ENCODE measurements at places on chromosomes 12 and 14.

- DNase-seq, result no peak
Observed at GRCh38 chr14:74085047-74085637, 386 bp downstream of the LIN52 start.

DNA sequence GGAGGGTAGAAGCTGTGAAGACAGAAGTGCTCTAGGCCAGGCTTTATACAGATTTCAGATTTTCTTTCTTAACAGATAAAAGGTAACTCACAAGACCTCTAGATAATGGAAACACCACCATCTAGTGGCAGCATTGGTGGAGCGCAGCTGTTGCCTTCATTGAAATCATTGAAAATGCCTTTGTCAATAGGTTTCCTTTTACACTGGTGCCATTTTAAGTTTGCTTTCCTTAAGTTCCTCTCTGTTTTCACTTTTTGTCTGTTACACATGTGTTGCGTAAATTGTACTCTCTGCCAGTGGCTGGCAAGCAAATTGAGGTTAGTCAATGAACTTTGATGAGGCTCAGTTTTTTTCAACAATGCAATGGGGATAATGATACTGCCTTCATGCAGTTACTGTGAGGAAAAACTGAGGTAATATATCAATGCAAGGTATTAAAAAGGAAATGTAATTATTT, 31.1 kb downstream of the ALDH1L2 start:
- DNase-seq, result peak; percentile 76

GRCh38 chr12:6165395-6165794, 34.8 kb upstream of the CD9 start:
- DNase-seq, result no peak

GRCh38 chr14:91118511-91119068, 4.7 kb downstream of the DGLUCY start:
- DNase-seq, result no peak

DNA sequence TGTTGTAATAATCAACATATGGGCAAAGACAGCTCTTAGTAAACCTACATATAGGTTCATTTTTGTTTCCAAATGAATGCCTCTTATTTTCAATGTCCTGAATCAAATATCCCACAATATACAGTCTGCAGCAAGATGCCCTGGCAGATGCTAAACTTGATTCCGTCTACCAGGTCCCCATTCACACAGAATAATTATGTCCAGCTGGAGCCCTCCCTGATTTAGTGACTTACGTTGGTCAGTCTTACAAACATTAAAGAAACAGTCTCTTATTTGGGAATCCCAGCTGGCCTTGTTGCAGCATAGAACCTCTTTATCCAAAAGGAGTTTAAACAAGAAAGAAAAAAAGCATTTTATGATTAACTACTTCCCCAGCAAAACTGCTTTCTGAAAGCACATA, 82.7 kb upstream of the BMP4 start:
- DNase-seq, result no peak

- DNase-seq, result no peak
Observed at GRCh38 chr12:58887068-58887467, 33.2 kb downstream of the LRIG3 start.

DNA sequence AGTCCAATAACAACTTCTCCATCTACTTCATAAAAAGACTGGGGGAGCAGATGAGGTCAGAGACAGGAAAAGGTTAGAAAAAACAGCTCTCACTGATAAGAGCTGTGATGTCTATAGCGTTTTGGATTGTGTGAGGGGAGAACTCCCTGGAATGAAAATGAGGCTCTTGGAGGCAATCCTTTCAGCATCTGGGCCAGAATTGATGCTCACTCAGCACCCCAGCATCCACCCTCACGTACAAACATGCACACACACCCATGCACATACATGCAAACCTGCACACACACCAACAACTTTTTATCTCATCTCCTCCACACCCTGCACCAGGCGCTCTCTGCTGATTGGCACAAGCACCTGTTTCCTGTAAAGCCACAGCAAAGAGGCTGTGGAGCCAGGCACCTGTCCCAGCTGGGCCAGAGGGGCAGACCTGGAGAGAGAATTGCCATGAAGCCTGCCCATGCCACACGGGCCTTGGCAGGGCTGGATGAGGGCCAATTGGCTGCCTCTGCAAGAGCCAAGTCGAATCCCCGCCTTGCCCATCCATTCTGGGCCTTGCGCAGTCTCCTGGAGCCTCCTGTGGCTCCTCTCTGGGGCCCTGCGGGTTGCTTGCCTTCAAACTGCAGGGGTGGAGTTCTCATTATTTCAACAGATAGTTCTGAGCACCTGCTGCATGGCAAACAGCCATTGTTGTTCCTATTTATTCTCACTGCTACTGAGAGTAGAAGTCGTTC, 53.1 kb downstream of the SYNE3 start:
- DNase-seq, result no peak

DNA sequence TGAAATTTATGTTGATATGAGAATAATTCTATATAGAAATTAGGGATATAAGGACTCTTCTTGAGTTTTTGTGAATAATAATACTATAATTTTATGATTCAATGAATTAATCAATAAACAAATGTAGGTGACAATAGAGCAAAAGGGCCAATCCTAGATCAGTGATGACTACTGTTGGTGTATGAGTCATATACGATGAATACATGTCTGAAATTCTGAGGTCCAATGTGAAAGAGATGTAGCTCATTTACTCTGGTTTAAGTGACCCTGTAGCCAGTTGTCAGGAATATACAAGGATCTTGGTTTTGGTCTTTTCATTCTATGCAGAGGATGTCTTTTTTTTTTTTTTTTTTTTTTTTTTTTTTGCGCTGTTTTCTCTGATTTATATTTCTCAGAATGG, 72.1 kb upstream of the RTL1 start:
- DNase-seq, result no peak

- no peak for DNase-seq
Observed at GRCh38 chr12:57461276-57461916, 1.8 kb downstream of the GLI1 start.

DNA sequence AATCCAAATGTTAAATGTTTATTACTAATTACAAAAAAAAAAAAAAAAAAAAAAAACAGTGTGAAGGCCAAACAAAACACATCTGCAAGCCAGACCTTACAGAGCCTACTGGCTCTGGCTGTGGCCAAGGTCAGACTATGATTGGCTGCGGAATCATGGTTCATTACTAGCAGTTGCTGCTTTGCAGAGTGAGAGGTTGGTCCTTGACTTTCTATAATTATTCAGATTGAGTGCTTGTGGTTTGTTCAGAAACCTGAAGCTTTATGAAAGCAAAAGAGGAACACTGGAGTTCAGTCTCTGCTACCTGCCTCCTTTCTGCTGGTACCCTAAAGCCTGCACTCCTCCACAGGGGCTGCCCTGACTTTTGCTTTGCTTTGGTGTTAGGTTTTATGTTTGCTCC, 550.9 kb downstream of the BCL11B start:
- DNase-seq, result no peak

DNA sequence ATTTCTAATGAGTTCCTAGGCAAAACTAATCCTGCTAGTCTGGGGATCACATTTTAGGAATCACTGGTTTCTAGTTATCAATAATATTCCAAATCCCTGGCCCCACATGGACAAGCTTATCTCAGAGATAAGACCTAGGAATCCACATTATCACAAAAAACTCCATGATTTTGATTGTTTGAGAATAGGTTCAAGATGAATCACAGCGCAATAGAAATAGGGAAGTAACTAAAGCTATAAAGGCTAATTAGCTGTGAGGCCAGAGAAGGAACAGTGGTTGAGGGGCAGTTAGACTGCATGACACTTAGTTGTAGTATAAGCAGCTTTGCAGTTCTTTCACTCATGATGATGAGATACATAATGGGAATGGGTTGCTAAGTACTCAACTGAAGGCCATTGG, 13.1 kb upstream of the ATP5F1B start:
- no peak for DNase-seq

- no peak for DNase-seq
Observed at GRCh38 chr14:38735005-38735404, 368.0 kb downstream of the SEC23A start.

DNA sequence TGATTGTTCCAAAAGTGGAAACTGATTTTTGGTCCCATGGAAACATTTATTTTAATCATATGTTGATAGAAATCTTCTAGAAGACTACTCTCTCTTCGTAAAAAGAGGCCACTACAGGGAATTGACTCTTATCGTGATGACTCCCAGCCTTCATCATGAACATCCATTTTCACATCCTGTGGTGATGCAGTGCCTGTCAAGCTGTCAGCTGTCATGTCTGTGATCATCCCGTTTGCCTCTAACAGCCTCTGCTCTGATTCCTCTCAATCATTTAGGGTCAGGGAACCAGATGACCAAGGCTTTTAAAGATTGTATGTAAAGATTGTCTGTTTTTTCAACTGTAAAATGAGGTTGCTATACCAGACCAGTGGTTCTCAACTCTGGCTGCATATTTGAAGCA, 419.0 kb upstream of the MGAT4C start:
- no peak for DNase-seq

DNA sequence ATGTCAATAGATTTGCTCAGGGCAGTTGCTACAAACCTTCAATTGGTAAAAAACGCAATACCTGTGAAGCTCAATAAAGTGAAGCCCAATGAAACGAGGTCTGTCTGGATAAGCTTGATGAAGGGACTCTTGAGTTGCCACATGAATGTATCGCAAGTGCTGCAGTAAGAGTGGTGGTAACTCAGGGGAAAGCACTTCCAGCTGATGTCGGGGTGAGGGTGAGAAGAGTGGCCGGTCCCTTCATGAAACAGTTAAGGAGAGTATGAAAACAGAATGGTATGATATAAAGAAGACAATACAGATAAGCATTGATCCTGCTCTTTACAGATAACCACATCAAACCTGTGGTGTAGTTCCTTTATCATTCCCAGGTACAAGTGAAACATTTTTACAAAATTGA, 83.4 kb upstream of the EVL start:
- no peak for DNase-seq

DNA sequence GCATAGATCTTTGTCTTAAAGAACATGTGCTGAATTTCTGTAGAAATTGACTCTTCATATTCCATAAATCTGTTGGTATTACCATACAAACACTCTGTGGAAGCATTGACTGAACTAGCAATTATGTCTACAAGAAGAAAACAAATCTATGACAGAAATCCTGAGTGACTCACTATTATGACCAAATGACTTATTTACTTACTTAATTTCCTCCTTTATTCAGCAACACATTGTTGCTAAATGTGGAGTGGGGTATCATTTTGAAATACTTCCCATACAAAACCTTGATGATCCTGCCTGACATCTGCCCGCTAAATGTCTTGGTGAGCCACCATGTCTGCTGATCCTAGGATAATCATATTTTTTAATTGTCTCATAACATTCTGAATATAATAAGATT, 99.1 kb upstream of the SLCO1C1 start:
- DNase-seq, result peak; percentile 41

DNA sequence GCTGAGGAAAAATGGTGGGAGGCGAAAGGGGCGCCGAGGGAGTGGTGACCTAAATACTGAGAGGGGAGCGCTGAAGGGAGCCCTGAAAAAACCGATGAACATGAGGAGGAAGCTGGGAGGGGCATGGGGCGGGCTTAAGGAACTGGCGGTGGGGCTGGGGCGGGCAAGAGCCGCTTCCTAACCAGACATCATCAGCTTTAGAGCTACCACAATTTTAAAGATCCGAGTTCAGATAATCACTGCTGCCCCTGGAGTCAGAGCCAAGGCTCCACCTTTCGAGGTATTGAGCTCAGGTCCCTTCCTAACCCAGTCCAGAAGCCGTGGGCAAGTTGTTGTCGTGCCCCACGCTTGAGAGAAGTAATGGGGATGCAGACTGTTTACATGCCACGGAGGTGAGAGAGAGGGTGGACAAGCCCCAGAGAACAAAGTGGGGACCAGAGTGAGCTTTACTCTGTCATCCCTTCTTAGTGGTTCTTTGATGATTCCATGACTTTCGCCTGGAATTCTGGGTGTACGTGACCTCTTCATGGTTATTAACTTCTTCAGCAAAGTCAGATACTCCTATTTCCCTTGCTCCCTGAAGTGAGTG, 393 bp downstream of the ORMDL2 start:
- no peak for DNase-seq

DNA sequence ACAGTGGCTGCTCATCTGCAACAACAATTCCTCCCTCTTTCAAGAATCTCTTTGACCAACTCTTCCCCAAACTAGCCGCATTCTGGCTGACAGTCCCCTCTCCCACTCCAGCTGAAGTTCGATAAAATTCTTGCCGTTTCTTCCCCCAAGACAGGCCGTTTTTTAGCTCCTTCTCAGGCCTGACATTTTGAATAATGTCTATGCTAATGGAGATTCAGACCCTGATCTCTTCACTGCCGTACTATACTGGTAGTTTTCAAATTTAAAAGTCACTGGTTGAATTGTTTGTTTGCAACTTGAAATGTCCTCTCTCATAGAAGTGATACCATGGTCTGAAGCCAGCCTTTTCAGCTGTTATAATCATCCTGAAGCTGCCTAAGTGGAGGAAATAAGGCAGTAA, 65.9 kb upstream of the AMN1 start:
- no peak for DNase-seq

DNA sequence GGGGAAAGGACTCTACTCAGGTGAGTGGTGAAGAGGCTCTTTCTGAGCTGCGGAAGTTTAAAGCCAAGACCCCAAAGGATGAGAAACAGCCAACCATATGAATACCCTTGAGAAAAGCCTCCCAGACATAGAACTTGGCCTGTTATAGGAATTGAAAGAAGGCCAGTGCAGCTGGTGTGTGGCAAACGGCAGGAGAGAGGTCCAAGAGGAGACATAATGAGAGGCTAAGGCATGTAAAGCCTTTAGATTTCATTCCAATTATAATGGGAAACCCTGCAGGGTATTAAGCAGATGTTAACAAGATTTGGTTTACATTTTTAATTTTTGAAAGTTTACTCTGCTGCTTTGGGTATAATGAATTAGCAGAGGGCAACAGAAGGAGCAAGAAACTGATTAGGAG, 552.1 kb upstream of the FBXO33 start:
- no peak for DNase-seq

DNA sequence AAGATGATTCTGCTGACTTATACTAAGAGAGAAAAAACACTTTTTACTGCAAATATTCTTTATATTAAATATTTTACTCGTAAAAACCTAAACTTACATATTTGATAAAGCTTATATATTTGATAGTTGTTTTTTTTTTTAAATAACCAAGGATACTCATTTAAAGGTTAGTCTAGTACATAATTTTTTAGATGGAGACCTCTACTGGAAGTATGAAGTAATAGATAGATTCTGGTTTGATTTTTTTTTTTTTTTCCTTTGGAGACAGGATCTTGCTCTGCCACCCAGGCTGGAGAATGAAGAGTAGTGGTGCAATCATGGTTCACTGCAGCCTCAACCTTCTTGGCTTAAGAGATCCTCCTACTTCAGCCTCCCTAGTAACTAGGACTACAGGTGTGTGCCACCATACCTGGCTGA, 16.4 kb downstream of the ARID2 start:
- DNase-seq, result peak; percentile 34

Measured in inflammatory macrophage treated with lipopolysaccharide for 1 hour (primary cell).